ENCODE measurements at places on chromosomes 7 and 10.

DNA sequence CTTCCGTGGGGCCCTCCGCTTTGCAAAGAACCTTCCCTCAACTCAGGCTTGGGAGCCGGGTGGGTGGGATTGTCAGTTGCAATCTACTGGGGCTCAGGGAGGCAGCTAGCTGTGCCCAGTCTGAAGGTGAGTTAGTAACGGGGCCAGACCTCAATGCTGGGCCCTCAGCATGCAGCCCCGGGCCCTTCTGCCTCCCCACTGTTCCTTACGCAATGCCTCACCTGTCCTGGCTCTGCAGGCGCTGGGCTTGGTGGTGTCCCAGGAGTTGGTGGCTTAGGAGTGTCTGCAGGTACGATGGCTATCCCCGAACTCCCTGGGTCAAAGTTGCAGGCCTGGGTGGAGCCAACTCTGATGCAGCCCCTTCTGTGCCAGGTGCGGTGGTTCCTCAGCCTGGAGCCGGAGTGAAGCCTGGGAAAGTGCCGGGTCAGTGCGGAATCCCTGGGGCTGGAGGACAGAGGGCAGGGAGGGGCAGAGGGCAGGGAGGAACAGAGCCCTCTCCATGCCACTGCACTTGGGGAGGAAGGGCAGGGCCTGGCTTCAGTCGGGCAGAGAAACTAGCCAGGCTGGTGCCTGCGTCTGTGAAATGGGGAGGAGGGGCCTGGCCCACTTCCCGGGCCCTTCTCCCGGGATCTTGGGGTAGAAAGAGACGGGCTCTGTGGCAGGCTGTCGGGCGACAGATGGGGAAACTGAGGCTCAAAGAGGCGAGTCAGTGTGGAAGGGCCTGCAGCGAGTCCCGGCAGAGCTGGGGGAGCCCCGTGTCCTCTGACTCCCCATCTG, 15.0 kb downstream of the ELN start:
- no peak for DNase-seq

GRCh38 chr10:20334559-20334958, 518.3 kb downstream of the PLXDC2 start:
- no peak for DNase-seq

DNA sequence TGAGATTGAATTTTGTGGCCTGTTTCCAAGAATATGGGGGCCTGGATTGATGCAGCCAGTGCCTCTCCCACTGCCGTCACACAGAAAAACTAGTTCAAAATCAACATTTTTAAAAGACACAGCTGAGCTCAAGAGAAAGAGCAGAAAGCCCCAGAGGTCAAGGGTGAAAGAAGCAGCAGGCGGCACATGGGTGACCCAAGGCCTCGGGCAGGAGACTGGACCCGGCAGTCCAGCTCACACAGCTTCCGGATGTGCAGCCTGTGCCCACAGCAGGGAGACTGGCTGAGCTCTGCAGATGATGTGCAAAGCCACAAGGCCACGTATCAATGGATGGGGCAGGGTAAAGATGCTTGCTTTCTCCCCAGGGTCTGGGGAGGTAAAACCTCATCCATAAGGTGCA, 50.4 kb upstream of the RNF32 start:
- no peak for DNase-seq

DNA sequence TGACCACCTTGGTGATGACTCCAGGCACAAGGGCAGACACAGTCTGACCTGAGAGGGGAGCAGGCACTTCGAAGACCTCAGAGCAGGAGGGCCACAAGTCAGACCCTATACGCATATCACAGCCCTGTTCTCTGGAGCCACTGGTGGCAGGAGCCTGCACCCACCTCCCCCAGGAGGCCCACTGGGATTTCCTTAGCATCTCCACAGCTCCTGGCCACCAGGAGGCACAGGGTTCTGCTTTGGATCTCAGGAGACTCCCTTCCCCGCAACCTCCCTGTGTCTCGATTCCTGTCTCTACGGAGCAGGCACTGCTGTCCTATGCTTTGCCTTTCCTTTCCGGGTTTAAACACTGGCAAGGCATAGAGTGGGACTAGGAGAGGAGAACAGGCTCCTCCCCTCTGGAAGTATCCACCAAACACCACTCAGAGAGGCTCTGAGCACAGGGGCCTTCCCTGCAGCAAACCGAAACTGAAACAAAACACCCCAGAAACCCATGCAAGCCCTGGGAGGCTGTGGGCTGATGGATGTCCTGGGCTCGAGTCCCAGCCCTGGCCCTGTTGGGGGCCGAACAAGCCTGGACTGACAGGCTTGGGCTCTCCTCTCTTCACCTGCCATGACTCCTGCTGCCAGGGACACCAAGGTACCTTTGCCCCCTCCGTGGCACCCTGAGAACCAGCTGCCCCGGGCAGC, 166.3 kb downstream of the NEURL1 start:
- peak; percentile 82 for DNase-seq

- peak; percentile 89 for DNase-seq
These were observed 512 bp downstream of the OSBPL3 start for GRCh38 chr7:24979470-24979862.

GRCh38 chr7:48183370-48183743, 12.1 kb downstream of the ABCA13 start:
- no peak for DNase-seq

DNA sequence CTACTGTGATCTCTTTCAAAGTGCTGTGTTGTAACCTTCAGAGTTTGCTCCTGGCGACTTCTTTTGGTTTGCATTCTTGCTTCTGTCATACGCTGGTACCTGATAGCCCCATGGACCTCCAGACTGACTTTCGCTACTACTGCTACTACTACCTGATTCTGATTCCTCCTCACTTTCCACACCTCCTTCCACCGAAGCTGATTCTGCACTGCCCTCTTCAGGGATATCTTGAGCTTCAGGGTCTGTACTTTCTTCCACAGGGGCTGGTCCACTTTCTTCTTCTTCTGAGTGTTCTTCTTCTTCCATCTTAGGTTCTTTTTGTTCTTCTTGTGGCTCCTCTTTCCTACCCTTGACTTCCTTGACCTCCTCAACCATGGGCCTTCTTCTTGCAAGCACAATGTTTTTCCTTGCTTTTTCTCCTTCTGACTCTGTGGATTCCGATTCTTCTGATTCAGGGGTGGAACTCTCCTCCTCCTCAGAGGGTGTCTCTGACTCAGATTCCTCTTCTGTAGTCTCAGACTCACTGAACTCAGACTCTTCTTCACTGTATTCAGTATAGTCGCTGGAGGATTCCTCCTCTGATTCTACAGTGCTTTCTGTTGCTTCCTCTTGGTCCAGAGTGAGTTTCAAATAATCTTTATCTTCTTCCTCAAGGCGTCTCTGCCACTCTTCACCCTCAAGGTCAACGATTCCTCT, 992.2 kb downstream of the PCDH15 start:
- DNase-seq = no peak

DNA sequence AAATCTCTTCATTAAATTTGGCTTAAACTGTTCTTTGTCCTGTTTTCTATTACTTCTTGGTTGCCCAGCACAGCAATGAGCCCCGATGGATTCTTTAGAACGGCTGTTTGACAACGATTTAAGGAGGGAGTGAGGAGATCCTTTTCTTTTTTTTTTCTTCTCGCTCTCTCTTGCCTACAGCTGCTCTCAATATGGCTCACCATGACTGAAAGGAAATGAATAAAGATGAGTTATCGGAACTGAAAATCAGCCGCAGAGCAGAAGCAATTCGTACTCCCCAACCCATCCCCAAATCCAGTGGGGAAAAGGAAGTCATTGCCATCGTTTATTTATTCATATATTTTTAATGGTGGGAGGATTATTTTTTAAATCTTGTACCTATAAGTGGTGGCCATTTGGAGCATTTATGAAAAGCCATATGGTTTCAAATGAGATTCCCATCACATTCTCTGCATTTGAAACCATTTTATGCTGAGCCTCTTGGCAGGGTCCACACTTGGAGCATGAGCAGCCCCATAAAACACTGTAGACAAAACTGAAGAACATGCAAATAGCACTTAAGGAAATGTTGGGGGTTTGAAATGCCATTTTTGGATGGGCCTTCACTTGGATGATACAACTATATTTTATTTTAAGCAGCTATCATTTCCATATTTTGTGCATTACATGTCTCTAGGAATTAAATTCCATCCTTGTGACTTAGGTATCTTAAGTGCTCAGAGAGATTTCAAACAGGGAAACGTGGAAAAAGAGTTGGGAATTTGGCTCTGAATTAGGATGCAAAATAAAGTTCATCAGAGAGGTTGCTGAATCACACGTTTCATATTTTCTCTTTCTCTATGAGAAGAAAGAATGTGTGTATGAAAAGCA, 107.7 kb upstream of the FZD1 start:
- DNase-seq = no peak

- DNase-seq = no peak
These were observed 167.7 kb upstream of the TNRC18 start for GRCh38 chr7:5591278-5591874.

- peak; percentile 32 for DNase-seq
These were observed 924 bp downstream of the BMPR1A start for GRCh38 chr10:86757113-86757972.

DNA sequence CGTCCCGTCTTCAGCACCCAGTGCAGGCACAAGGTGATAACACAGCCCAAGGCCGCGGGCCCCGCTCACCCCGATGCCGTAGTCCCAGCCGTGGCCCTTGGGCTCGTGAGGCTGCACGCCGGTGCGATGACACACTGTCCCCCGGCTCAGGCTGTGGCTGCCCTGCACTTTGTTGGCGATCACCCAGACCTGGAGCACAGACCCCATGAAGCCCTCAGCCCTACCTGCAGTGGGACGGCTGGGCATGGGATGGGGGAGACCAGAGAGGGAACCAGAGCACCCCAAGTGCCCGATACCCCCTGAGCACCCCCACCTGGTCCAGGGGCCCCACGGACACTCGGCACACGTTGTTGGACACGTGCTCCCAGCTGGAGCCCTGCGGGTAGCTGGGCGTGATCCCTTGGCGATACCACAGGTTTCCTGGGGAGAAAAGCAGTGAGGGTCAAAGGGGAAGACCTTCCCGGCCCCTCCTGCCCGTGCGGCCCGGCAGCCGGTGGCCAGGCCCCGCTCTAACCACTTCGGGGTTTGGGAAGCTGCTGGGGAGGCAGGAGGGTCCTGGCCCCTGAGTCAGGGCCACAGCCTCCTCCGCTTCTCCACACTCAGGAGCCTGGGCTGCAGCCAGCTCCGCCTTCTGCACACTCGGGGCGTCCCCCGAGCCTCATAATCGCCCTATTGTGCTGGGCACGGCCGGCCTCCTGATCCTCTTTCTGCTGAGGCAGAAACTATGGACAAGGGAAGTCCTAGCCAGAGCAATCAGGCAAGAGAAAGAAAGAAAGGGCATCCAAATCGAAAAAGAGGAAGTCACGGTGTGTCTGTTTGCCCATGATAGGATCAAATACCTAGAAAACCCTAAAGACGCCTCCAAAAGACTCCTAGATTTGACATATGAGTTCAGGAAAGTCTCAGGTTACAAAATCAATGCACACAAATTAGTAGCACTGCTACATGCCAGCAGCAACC, 6.7 kb downstream of the BHLHA15 start:
- DNase-seq = no peak

DNA sequence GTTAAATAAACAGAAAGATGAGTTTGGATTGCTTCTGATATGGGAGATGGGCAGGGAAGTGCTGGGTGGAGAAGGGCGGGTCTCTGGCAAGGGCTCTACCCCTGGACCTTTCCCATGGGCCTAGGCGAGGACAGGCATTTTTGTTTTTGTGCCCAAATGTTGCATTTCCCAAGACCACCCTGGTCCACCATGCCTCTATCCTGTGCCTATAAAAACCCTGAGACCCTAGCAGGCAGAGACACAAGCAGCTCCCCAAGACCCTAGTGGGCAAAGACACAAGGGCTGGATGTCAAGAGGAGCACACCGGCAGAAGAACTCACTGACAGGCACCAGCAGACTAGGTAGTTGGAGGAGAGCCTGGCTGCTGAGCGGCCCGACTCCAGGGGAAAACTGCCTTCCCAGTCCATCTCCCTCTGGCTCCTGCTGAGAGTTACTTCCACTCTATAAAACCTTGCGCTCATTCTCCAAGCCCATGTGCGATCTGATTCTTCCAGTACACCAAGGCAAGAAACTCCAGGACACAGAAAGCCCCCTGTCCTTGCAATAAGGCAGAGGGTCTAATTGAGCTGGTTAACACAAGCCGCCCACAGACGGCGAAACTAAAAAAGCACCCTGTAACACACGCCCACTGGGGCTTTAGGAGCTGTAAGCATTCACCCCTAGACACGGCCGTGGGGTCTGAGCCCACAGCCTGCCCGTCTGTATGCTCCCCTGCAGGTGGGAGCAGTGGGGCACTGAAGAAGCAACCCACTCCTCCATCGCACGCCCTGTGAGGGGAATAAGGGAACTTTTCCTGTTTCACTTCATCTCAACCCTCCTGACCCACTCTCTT, 291.4 kb downstream of the PTPRN2 start:
- no peak for DNase-seq

DNA sequence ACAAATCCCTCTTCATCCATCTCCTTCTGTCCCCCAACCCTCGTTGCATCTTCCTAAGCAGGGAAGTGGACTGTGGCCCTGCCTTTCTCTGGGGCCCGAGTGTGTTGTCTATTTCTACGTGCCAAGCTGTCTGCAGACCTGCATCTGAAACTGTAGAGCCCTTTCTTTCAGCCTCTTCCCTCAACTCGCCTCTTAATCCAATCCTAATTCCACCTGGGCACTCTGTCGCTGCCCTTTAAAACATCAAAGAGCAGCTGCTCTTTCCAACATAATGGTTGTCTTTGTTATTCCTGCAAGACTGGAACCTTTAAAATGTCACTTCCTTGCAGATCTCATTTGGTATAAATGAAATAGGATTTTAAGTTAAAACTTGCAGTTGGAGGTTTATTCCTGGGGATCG, 21.5 kb upstream of the ADAM12 start:
- DNase-seq = no peak

- DNase-seq = peak; percentile 90
These were observed 142.4 kb downstream of the SH3PXD2A start for GRCh38 chr10:103712898-103713498.

DNA sequence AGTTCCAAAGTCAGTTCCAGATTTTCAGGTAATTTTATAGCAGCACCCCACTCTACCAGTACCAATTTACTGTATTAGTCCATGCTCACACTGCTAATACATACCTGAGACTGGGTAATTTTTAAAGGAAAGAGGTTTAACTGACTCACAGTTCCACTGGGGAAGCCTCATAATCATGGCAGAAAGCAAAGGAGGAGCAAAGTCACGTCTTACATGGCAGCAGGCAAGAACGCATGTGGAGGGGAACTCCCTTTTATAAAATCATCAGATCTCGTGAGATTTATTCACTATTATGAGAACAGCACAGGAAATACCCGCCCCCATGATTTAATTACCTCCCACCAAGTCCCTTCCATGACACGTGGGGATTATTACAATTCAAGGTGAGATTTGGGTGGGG, 142.4 kb downstream of the AHR start:
- no peak for DNase-seq

- DNase-seq = no peak
These were observed 76.5 kb upstream of the DDC start for GRCh38 chr7:50641442-50642405.

GRCh38 chr10:129335942-129336341, 131.1 kb upstream of the MGMT start:
- no peak for DNase-seq

DNA sequence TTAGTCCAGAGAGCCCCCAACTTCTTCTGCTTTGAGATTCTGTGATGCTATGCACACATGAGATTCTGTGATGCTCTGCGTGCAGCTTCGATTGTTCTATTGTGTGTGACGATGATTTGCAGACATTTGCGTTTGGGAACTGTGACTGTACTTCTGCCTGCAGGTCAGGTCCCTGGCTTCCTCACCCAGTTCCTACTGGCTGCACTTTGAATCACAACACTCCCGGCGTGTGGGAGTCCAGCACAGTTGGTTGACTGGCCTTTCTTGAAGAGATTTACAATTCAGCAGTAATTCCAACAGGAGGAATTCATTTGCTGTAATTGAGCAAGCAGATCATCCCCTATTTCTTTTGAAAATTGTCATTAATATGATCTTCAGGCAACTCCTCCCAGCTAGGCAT, 252.2 kb upstream of the YAE1 start:
- DNase-seq = no peak

GRCh38 chr10:119423510-119424257, 118.8 kb downstream of the RGS10 start:
- no peak for DNase-seq
